ENCODE measurements at places on chromosomes 16 and 17.

GRCh38 chr16:69522732-69523404 lies 42.9 kb upstream of the NFAT5 start:
- no peaks in the 10 kb centered on the region for H3K27me3 ChIP-seq
- H3K27ac ChIP-seq: no peak overlapping the region
- DNase-seq: no peak
- peaks cover 12% of the 10 kb centered on the region for H3K4me1 ChIP-seq
- H3K36me3 ChIP-seq: no peaks in the 10 kb centered on the region

DNA sequence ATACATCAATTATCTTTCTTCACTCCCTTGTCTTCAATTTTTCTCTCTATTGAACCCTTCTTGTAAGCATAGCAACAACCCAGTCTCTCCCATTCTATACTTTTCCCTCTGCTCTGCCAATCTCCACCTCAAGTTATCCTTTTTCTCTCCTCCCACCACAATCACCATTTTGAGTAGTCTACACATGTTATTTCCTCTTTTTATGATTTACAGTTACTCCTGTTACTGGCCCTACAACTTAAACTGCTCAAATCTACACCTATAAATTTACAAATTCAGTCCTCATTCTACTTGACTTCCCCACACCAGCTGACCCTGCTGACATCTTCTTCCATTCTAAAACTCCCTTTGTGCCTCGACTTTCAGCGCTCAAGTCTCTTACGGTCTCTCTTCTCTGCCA lies 84.6 kb downstream of the SPAG9 start:
- peaks cover 13% of the 10 kb centered on the region for H3K36me3 ChIP-seq
- peaks cover 1% of the 10 kb centered on the region for H3K4me1 ChIP-seq
- DNase-seq: no peak
- H3K27ac ChIP-seq: no peak overlapping the region
- no peaks in the 10 kb centered on the region for H3K27me3 ChIP-seq

GRCh38 chr16:74094514-74094913 lies 202.1 kb upstream of the PSMD7 start:
- no peak overlapping the region for H3K4me3 ChIP-seq
- no peaks in the 10 kb centered on the region for H3K4me1 ChIP-seq
- H3K36me3 ChIP-seq: no peaks in the 10 kb centered on the region
- H3K27ac ChIP-seq: no peak overlapping the region
- DNase-seq: no peak

- peak; percentile 48 for DNase-seq
- H3K4me3 ChIP-seq: peak within 1 kb of the TSS; percentile 60
- no peaks in the 10 kb centered on the region for H3K36me3 ChIP-seq
- peaks cover 18% of the 10 kb centered on the region for H3K4me1 ChIP-seq
Measured at GRCh38 chr17:76585649-76586593, at the start of gene ST6GALNAC2. Gene ST6GALNAC2 (minus strand): TSS chr17:76585860. CDS start chr17:76585808, 52 bp downstream.

- peak overlapping the region; percentile 9 for H3K27ac ChIP-seq
- DNase-seq: no peak
- H3K4me3 ChIP-seq: no peak overlapping the region
- H3K36me3 ChIP-seq: no peaks in the 10 kb centered on the region
- no peaks in the 10 kb centered on the region for H3K27me3 ChIP-seq
Measured at GRCh38 chr16:27729516-27730304, 179.8 kb downstream of the KATNIP start.

DNA sequence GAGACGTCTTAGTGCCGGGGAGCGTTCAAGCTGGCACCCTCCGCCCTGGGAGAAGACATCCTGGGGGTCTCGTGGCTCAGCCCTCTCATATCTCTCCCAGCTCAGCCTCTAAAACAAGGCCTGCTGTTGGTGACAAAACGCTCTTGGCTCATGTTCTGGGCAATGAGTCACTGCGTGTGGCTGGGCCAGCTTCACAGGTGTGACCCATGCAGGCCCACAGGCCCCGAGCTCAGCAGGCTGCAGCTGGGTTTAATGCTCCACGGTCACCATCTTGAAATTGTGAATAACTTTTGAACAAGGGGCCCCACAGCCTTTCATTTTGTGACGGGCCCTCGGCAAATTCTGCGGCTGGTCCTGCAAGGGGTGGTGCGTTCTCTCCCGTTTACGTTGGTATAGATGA lies 22.4 kb downstream of the GAA start:
- no peaks in the 10 kb centered on the region for H3K36me3 ChIP-seq
- no peak overlapping the region for H3K4me3 ChIP-seq
- no peak overlapping the region for H3K27ac ChIP-seq
- H3K4me1 ChIP-seq: no peaks in the 10 kb centered on the region
- peaks cover 21% of the 10 kb centered on the region for H3K27me3 ChIP-seq
- no peak for DNase-seq

- H3K27ac ChIP-seq: no peak overlapping the region
- no peaks in the 10 kb centered on the region for H3K36me3 ChIP-seq
- no peaks in the 10 kb centered on the region for H3K4me1 ChIP-seq
- no peak overlapping the region for H3K4me3 ChIP-seq
- no peak for DNase-seq
Measured at GRCh38 chr16:53999841-54000240, 286.7 kb downstream of the IRX3 start.

- peak; percentile 33 for DNase-seq
- H3K27ac ChIP-seq: no peak overlapping the region
- H3K4me3 ChIP-seq: peak overlapping the region; percentile 35
- no peaks in the 10 kb centered on the region for H3K36me3 ChIP-seq
- H3K27me3 ChIP-seq: peaks cover 84% of the 10 kb centered on the region
Measured at GRCh38 chr17:43713494-43714162, 45.0 kb downstream of the SOST start.

- H3K4me1 ChIP-seq: peaks cover 32% of the 10 kb centered on the region
- peak overlapping the region; percentile 33 for H3K4me3 ChIP-seq
- DNase-seq: peak; percentile 53
- H3K27me3 ChIP-seq: peaks cover 45% of the 10 kb centered on the region
- H3K27ac ChIP-seq: no peak overlapping the region
Measured at GRCh38 chr16:2148714-2149629, 547 bp downstream of the RAB26 start.

DNA sequence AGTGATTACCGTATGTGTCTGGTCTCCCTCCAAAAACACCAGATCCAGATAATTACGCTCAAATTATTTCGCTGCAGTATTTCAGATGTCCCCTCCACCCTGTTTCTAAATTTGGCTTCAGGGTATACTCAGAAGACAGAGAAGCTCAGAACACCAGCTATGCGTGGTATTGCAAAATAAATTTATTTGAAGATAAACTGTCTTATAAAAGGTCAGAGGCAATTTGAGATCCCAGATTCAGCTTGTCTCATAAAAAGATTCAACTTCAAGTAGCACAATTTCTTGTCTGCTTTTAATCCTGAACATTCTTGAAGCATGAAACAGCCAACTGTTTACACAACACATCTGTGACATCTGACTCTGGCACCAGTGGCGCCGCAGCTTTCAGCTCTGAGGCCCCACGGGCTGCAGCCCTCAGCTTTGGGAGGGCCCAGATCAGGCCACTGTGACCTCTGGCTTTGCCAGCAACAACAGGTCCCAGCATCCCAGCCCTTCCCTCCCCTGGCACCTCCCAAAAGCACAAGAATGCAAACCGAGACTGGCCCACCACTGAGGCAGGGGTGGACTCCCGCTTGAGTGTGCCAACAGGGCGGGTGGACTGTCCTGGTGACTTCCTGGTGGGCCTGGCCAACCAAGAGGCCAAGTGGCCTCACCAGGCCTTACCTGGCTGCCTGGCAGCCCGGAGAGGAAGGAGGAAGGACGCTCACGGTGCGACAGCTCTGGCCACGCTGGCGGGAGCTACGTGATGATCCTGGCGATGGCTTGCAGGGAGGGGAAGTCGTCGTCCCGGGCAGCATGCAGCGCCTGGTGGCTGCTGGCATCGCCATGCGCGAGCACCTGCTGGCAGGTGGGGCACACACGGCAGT lies 8.0 kb downstream of the SYNGR3 start:
- H3K4me1 ChIP-seq: peaks cover 5% of the 10 kb centered on the region
- peaks cover 19% of the 10 kb centered on the region for H3K36me3 ChIP-seq
- no peak overlapping the region for H3K27ac ChIP-seq
- peaks cover 9% of the 10 kb centered on the region for H3K27me3 ChIP-seq
- DNase-seq: no peak

- no peak overlapping the region for H3K27ac ChIP-seq
- DNase-seq: no peak
- H3K4me1 ChIP-seq: no peaks in the 10 kb centered on the region
- no peak overlapping the region for H3K4me3 ChIP-seq
- no peaks in the 10 kb centered on the region for H3K36me3 ChIP-seq
- H3K27me3 ChIP-seq: peaks cover 29% of the 10 kb centered on the region
Measured at GRCh38 chr17:40763752-40764151, 8.2 kb downstream of the KRT26 start.

DNA sequence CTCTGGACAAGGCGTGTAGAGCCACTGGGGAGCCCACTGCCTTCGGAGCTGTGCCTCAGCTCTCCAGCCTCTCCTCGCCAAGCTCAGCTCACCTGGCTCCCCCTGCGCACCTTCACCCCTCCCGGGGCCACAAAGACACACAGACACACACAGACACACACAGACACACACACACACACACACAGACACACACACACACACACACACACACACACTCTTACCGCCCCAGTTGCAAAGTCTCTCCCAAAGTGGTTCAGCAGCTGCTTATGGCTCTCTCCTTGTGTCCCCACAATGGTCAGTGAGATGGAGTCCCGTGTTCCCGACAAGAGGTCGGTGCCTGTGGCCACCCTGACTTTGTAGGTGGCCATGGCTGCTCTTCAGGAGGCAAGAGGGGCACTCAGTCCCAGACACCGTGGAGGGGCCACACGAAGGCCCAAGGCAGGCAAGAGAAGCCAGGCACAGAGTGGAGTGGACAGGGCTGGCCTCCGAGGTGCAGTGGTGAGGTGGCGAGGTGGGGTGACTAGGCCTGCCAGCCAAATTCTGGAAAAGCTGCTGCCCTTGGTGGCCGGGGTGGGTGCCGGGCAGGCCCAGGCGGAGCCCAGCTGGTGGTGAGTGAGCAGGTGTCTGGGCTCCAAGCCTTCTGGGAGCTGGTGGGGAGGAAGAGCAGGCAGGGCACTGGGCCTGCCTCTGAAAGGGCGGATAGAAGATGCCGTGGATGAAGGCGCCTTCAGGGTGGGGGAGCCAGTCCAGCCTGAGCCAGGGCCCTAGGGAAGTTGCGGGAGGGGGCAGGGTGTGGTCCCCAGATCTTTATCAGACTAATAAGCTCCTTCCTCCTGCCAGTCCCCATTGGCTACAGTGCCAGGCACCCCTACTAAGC lies at the start of gene ALOX12B:
ALOX12B (minus strand) TSS at position 642 of the 877 bp plus-strand sequence; CDS start at position 368, 274 bp downstream.
- H3K4me1 ChIP-seq: peaks cover 3% of the 10 kb centered on the region
- DNase-seq: no peak

DNA sequence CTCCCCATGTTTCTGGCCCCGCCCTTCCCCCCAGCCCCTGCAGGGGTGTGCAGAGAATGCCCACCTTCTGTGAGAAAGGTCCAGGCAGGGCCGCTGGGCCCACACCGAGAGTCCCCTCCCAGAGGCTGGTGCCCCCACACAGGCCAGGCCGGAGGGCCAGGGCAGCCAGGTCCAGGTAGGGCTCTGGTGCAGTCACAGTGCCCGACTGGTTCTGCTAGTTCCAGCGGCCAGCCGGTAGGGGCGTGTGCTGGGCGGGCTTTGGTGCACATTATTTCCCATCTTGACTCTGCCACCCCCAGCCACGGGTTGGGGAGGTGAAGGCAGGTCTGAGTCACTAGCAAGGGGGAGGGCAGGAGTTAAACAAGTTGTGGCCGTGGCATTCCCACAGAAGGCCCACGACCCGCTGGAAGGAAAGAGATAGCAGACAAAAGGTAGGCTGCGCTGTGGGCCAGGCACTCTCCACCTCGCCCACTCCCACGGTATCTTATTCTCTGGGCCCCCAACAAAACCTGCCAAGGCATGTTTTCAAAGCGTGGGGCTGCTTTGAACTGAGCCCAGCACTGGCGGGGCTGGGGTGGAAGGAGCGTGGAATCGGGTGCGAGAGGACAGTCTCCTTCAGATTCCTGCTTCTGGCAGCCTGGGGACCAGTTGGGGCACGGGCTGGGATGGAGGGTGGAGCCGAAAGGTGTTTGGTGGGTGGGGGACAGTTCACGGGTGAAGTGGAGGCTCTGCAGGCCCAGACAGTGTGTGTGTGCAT lies 1.9 kb downstream of the EPN3 start:
- H3K4me1 ChIP-seq: peaks cover 10% of the 10 kb centered on the region
- no peak for DNase-seq
- no peak overlapping the region for H3K4me3 ChIP-seq
- H3K36me3 ChIP-seq: no peaks in the 10 kb centered on the region
- H3K27me3 ChIP-seq: peaks cover 76% of the 10 kb centered on the region

All from activated naive CD4-positive, alpha-beta T cell treated with anti-CD3 and anti-CD28 coated beads, Interleukin-2, amount 10 ng/mL, durations not matched to agents 7 days and 5 days (primary cell).